ENCODE measurements at places on chromosomes 2 and 18.
A peak's percentile ranks its signal among the peaks of the same experiment; 100 is the strongest.

DNA sequence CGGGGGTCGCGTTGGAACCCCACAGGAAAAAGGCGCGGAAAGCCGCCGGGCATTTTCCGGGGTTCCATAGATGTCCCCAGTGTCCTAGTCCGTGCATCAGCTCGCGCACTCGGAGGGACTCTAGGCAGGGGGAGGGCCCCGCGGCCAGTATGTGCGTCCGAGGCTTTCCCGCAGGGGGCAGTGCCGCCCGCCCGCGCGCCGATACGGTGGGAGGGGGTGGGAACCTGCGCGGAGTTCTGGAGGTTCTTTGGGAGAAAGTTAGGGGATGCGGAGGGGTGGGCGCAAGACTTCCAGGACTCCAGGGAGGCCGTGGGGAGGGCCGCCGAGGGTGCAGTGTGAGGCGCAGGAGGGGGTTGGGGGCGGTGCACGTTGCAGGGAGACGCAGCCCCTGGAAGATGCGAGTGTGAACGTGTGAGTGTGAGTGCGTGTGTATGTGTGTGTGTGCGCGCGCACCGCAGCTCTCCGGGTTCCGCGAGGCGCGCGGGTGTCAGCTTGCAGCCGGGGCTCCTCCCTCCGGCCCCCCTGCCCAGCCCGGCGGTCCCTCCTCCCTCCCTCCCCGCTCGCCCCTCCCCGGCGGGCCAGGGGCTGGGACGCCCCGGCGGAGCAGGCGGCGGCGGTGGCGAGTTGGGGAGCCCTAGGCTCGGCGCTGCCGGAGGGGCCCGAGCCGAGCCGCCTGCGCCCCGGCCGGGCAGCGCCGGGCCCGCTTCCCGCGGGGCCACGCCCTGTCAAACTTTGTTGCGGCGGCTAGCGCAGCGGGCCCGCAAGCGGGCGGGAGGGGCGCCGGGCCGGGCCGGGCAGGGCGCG is at the start of gene TCF7L1:
Gene TCF7L1, plus strand, starts transcription at position 559 of the 804 bp plus-strand sequence. CDS start 293 bp downstream, outside the sequence.
- peak; percentile 23 for DNase-seq

- peak; percentile 69 for DNase-seq
These were observed 10.3 kb upstream of the CXXC1 start for GRCh38 chr18:50297621-50298442.

DNA sequence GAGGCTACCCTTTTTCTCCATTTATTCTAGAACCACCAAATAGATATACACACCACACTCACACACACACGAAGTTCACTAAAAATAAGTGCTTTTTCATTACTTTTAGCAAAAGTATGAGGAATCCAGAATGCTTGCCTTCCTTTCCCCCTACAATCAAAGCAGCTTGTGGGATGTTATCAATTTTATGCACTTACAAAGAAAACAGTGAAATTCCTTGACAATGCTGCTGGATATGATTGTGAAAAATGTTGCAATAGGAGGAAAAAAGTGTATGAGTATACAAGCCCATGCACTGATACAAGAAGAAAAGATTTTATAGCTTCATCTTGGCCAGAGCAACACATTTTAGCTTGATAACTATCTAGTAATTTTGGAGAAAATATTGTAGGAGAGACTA is 269.2 kb downstream of the XIRP2 start:
- DNase-seq = no peak

DNA sequence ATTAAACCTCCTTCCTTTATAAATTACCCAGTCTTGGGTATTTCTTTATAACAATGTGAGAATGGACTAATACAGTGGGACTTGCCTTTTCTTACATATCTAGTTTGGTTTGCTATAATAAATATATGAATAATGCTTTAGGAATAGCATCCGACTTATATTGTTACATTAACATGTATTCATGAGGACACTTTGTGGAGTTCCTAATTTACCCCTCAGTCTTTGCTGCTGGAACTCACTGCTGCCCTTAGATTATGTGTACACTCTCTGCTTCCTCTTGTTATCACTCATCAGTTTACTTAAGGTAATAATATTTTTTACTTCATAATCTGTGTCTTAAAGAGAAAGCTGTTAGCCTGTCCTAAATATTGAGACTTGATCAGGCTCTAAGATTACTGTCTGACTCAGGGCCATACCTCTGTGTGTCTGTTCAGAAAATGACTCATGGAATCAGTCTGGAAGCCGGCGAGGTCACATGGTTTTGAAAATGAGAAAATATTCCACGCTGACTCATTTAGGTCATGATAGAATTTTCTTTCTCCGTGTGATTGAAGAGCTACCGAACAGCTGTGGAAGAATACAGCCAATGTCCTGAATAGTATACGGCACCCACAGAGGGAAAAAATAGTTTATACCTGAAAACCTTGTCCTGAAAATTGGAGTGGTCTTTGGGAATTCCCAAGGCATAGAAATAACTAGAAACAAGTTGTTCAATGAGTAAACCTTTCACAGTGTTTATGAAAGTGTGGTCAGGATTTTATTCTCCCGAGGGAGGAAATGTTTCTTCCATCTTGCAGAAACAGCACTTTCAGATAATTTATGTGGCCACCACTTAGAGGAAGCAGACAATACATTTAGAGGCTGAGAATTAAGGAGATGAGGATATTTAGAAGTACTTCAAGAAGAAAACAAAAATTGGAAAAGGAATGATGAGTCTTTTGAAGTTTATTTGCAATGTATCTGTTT is 156.4 kb downstream of the DSEL start:
- DNase-seq = peak; percentile 48

GRCh38 chr2:20122864-20123263 is 71.4 kb upstream of the LAPTM4A start:
- DNase-seq = no peak

Data from T-helper 2 cell treated with Interferon-gamma antibody and Interleukin-4, amounts not matched to agents 5 μg/mL and 100 μg/mL, for 36 hours (primary cell).